Right forelimb (tissue), 1 donor: ENCODE measurements at places on chromosomes 3 and 15.
A peak's percentile ranks its signal among the peaks of the same experiment; 100 is the strongest.

DNA sequence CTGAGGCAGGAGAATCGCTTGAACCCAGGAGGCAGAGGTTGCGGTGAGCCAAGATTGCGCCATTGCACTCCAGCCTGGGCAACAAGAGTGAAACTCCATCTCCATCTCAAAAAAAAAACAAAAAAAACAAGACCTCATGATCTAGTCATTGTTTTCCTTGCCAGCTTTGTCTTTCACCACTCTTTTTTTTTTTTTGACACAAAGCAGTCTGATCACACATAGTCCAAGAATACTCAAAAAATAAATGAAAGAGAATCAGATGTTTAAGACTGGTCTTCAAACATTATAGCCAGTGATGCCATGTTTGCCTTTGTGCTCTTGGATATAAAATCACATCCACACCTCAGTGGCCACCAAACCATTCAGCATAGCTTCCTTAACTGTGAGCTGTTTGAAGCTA lies 5.8 kb upstream of the ADAM10 start:
- DNase-seq, result no peak

GRCh38 chr15:62149729-62150128 lies 15.4 kb downstream of the C2CD4B start:
- DNase-seq, result no peak

GRCh38 chr3:94083261-94083660 lies 20.4 kb downstream of the NSUN3 start:
- DNase-seq, result no peak

GRCh38 chr3:174202561-174202960 lies 656.6 kb upstream of the NAALADL2 start:
- DNase-seq, result no peak

- DNase-seq, result no peak
Measured at GRCh38 chr3:65484964-65485363, 553.8 kb downstream of the MAGI1 start.

GRCh38 chr3:16476636-16477035 lies 36.9 kb downstream of the RFTN1 start:
- no peak for DNase-seq

GRCh38 chr3:154515921-154516320 lies 85.9 kb upstream of the GPR149 start:
- DNase-seq, result no peak

DNA sequence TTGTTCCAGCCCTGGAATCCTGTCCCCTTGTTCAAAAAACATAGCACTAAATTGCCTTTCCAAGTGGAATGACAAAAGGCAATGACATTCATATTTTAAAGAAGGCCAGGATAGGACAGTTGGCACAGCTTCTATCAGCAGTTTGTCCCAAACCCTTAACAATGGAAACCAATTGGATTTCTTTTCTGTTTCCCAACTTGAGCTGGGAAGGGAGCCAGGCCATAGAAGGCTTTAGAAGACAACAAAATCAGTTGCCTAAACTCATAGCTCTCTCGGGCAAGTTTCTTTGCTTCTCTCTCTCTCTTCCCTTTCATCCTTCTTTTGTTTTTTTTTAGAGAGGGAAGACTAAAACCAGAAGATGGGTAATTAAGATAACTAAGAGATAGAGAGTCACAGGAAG lies 227.7 kb upstream of the TPRG1 start:
- no peak for DNase-seq

- DNase-seq, result peak; percentile 78
Measured at GRCh38 chr15:63048776-63049665, 6.5 kb downstream of the TPM1 start.

DNA sequence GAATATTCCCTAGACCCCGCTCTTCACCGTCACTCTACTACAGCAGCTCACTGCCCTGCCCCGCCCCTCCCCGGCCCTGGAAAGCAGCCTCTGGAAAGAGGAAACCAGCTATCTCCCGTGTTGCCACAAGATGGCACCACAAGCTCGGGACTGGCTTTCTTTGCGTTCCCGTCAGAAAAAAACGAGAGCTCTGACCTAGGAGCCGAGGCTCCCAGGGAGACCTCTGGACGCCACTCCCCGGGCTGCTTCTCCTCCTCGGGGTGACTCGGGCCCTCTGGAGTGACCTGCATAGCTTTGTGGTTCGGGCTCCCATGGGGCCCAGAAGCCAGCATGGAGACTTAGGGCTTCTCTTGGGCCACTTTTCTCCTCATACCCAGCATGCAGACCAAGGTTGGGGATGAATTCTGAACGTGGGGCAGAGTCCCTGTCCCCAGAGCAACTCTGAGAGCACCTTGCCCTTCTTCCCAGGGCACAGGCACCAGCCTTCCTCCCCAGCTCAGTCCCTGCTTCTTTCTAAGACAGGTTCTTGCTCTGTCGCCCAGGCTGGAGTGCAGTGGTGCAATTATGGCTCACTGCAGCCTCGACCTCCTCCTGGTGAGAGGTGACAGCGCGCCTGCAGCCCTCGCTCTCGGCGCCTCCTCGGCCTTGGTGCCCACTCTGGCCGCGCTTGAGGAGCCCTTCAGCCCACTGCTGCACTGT lies 19.0 kb downstream of the STOML1 start:
- DNase-seq, result peak; percentile 89

- peak; percentile 49 for DNase-seq
Measured at GRCh38 chr3:80190051-80190450, 422.3 kb upstream of the ROBO1 start.

GRCh38 chr3:117788061-117788460 lies 1078.5 kb downstream of the TUSC7 start:
- DNase-seq, result no peak

DNA sequence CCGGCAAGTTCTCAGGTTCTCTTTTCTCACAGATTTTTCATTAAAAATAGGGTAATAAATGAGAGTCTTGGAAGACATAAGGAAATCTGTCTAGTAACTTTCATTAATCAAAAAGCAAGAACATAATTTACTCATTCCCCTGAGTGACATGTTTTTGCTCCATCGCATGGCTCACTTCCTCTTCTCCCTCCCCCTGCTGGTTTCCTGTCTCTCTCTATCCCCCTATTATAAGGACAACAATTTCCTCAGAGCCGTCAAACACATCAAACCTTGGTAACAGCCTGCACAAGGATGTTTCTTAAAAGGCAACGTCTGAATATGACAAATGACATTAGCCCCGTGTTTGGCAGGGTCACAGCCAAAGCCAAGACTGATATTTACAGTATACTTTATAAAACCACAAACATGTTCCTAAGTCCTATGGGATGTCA lies 1149.6 kb downstream of the IGSF11 start:
- no peak for DNase-seq

DNA sequence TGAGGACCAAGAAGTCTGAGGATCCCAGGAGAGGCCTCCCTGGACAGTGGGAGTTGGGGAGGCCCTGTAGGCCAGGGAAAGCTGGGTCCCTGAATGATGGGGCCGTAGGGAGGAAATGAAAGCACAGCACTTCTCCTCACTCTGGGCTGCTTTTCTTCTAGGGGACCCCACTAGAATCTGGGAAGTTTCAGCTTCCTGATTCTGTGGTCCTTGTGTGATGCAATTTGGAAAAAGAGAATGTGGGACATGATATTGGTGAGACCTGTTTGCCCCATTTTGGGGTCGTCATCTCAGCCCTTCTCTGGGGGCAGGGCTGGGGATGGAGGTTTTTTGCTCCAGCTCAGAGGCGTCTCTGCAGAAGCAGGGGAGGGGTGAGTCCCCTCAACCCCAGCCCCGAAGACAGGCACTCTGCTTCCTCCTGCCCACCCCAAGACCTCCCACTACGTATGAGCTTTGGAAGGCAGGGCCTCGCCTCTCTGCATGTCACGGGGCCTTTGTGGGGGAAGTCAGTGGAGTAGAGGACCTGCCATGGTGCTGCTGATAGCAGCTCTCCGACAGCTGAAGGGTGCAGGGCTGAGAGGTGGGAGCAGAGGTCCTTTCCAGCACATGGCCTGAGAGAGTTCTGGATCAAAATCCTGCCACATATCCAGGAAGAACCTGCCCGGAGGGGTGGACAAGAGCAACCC lies 1.5 kb upstream of the SNX22 start:
- no peak for DNase-seq

- DNase-seq, result no peak
Measured at GRCh38 chr3:42721690-42722089, 19.1 kb upstream of the HHATL start.
